ENCODE measurements at places on chromosomes 7 and 10.

DNA sequence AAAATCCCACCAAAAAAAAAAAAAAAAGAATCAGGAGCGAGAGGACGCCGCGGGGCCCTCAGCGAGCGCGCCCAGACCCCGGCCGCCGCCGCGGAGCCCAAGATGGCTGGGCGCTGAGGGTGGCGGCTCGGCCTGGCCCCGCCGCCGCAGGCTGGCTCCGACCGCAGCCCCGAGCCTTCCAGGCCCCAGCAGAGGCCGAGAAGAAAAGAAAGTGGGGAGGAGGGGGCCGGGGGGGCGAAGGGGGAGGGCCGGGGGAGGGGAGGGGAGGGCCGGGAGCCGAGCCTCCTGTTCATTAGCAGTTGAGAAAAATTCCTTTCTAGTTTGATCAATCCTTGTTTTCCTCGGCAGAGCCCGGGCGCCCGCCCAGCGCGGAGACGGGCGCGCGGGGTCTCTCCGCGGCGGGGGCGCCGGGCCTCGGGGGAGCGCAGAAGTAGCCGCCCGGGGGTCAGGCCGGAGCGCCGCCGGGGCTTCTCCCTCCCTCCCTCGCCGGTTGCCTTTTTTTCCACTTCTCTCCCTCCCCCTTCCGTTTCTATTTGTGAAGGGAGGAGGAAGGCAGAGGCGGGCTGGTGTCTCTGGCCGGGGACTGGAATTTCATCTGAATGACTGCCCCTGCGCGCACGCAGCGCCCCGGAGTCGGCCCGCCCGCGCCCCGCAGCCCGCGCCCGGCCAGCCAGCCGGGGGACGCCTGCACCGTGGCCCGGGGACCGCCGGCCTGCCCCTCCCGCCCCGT, 778 bp upstream of the TRIM8 start:
- no peaks in the 10 kb centered on the region for H3K36me3 ChIP-seq
- peak overlapping the region; percentile 100 for H3K27ac ChIP-seq
- no peaks in the 10 kb centered on the region for H3K27me3 ChIP-seq
- H3K4me3 ChIP-seq: peak overlapping the region; percentile 82

- no peaks in the 10 kb centered on the region for H3K27me3 ChIP-seq
- DNase-seq: no peak
- H3K4me3 ChIP-seq: no peak overlapping the region
Measured at GRCh38 chr10:123769647-123770046, 103.5 kb downstream of the GPR26 start.

DNA sequence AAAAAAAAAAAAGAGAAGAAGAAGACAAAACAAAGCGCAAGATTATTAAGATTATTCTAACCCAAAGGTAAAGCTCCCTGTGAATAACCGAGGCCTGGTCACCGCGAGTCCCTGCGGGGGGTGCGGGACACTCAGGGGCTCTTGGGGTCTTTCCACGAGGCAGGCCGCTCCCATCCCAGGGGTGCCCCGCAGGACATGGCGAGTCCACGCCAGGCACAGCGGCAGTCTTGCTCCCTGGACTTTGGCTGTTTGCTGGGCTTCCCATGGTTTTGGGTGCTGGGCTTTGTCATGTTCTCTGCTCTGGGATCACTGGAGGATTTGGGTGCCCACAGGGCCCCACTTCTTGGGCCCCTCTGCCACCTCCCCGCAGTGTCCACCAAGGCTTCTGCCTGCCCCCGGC, 137.4 kb upstream of the TCERG1L start:
- no peak overlapping the region for H3K4me3 ChIP-seq
- H3K27ac ChIP-seq: no peak overlapping the region
- no peaks in the 10 kb centered on the region for H3K36me3 ChIP-seq
- no peak for DNase-seq

DNA sequence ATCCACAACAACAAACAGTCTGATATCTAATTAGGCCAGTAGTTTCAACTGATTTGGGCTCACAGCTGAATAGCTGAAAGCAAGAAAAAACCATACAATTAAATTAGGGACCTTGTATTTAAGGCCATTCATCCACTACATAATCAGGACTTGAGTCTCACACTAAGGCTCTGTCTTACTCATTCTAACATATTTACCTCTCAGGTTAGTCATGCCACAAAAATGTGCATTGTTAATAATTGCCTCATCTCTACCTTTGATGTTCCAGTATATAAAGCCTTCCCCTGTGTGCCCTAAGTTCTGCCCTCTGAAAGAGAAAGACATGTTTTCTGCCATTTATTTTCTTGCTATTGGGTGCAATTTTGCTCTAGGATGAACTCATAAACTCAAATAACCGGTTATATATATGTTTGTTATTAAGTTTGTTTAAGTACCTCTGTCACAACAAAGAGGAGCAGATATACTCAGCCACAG, 5.3 kb upstream of the C1GALT1 start:
- no peak for DNase-seq
- H3K4me1 ChIP-seq: peaks cover 9% of the 10 kb centered on the region
- no peaks in the 10 kb centered on the region for H3K27me3 ChIP-seq
- H3K36me3 ChIP-seq: no peaks in the 10 kb centered on the region

- no peak overlapping the region for H3K27ac ChIP-seq
- no peak for DNase-seq
- H3K4me1 ChIP-seq: peaks cover 46% of the 10 kb centered on the region
- no peaks in the 10 kb centered on the region for H3K36me3 ChIP-seq
- no peaks in the 10 kb centered on the region for H3K27me3 ChIP-seq
Measured at GRCh38 chr7:47044625-47045024, 537.3 kb downstream of the TNS3 start.

GRCh38 chr10:17061418-17061817, 68.2 kb downstream of the CUBN start:
- H3K36me3 ChIP-seq: no peaks in the 10 kb centered on the region
- H3K27ac ChIP-seq: no peak overlapping the region
- no peaks in the 10 kb centered on the region for H3K27me3 ChIP-seq

DNA sequence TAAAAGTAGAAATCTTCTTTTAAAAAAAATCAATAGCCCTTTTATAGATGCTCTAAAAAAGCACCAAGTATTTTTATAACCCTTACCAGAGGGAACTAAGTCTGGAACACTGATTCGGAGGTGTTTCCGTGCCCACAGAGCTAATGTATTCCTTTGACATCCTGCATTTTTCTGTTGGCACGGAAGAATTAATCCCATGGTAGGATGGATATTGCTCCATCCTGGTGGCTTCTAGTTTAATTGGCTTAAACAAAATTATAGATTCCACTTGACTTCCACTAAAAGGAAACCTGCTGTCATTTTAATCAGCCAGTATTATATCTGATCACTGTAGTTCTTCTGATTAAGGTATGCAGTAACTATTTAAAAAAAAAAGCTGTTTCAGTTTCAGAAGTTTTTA, 164.0 kb upstream of the NPS start:
- no peaks in the 10 kb centered on the region for H3K36me3 ChIP-seq
- DNase-seq: no peak
- no peaks in the 10 kb centered on the region for H3K4me1 ChIP-seq
- no peaks in the 10 kb centered on the region for H3K27me3 ChIP-seq
- H3K4me3 ChIP-seq: no peak overlapping the region

DNA sequence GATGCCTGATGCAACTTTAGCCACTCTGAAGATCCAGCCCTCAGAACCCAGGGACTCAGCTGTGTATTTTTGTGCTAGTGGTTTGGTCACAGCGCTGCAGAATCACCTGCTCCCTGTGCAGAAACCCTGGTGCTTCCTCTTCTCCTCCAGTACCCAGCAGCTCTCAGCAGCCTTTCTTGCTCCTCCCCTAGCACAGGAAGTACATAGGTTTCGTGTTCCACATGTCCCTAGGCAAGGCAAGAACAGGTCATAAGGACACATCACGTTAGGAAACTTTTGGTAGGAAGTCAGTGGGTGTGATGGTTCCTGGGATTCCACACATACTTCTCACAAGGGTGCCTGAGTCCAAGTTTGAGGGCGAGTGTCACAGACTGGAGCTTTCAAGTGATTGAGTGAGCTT, 167.9 kb upstream of the PRSS1 start:
- no peaks in the 10 kb centered on the region for H3K36me3 ChIP-seq
- H3K27me3 ChIP-seq: no peaks in the 10 kb centered on the region
- no peak for DNase-seq
- no peak overlapping the region for H3K4me3 ChIP-seq

- peak overlapping the region; percentile 31 for H3K4me3 ChIP-seq
- no peaks in the 10 kb centered on the region for H3K36me3 ChIP-seq
- H3K4me1 ChIP-seq: peaks cover 64% of the 10 kb centered on the region
- no peaks in the 10 kb centered on the region for H3K27me3 ChIP-seq
Measured at GRCh38 chr7:18520450-18521235, 25.1 kb downstream of the HDAC9 start.

- H3K36me3 ChIP-seq: no peaks in the 10 kb centered on the region
- no peak overlapping the region for H3K4me3 ChIP-seq
Measured at GRCh38 chr10:14048930-14049613, 281.7 kb downstream of the FRMD4A start.

GRCh38 chr7:2321020-2321419, 6.8 kb upstream of the SNX8 start:
- no peaks in the 10 kb centered on the region for H3K27me3 ChIP-seq
- H3K4me1 ChIP-seq: no peaks in the 10 kb centered on the region
- no peak for DNase-seq
- H3K27ac ChIP-seq: no peak overlapping the region
- H3K4me3 ChIP-seq: no peak overlapping the region

- no peak overlapping the region for H3K4me3 ChIP-seq
- no peak for DNase-seq
- H3K27ac ChIP-seq: no peak overlapping the region
- no peaks in the 10 kb centered on the region for H3K27me3 ChIP-seq
Measured at GRCh38 chr10:19840776-19841175, 24.5 kb downstream of the PLXDC2 start.

DNA sequence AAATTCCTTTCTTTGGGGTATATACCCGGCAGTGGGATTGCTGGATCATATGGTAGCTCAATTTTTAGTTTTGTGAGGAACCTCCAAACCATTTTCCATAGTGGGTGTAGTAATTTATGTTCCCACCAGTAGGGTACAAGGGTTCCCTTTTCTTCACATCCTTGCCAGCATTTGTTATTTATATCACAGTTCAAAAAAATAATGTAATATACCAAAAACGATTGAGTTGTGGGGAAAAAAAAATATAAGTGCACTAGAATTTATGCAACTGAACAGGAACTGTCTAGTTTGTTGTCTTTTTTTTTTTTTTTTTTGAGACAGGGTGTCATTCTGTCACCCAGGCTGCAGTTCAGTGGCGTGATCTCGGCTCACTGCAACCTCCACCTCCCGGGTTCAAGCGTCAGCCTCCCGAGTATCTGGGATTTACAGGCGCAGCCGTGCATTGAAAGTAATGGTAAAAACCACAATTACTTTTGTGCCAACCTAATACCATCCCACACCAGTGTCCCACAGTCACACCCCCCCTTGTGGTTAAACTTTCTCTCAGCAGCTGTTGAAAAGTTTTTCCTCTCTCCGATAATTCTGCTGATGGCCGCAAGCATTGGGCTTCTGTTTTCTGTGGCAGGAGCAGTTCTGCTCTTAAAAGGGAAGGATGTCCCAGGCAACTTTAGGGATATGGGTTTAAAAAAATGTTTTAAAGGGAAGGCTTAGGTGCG, 6.8 kb upstream of the LAT2 start:
- H3K36me3 ChIP-seq: peaks cover under 1% of the 10 kb centered on the region
- H3K27me3 ChIP-seq: no peaks in the 10 kb centered on the region
- H3K4me1 ChIP-seq: no peaks in the 10 kb centered on the region
- H3K4me3 ChIP-seq: no peak overlapping the region

DNA sequence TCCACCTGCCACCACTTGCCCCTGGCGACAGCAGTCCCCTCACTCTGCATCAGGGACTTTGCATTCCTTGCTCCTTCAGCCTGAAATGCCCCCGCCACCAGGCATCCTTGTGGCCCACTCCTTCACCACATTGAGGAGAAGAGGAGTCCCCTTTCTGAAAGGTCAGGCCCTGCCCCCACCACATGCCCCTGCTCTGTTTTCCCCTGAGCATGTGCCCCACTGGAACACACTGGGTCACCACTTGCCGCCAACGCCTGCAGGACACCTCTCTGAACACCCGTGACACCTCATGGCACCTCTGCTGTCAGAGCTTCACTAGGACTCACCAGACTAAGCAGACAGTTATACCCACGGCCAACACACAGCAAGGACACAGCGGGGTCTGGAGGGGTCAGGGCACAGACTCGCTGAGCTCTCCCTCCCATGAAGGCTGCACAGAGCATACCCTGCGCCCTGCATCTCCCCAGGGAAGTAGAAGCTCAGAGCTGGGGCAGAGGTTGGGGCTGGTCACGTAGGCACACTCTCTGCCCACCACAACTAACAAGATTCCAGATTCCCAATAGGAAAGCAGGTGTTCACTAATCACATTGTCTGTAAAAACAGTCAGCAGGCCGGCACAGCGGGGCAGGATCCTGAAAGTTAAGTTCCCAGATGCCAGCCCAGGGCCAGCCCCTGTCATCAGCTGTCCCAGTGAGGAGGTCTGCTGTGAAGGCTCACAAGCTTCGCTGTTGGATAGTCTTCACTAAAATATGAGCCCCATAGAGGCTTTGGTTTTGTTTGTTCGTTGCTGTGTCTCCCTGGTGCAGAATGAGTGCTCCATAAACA, 5.8 kb upstream of the AOC1 start:
- H3K4me3 ChIP-seq: no peak overlapping the region
- no peak overlapping the region for H3K27ac ChIP-seq
- H3K36me3 ChIP-seq: no peaks in the 10 kb centered on the region

DNA sequence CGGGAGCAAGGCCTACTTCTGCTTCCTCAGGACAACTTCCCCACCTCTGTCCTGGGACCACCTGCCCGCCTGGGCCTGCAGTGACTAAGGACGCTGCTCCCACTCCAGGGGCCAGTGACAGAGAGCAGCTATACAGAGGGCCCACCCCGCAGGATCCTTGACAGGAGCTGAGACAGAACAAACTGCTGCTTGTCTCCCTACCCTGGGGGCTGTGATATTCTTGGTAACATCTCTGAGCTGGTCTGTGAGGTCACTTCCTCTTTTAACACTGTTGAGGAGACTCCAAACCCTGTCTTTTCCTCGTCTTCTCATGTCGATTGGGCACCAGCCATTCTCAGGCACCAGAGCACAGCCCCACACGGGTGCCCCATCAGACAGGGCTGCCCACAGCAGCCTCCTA, 6.9 kb upstream of the MRPS24 start:
- H3K4me1 ChIP-seq: peaks cover 42% of the 10 kb centered on the region
- DNase-seq: no peak
- no peaks in the 10 kb centered on the region for H3K27me3 ChIP-seq
- H3K4me3 ChIP-seq: no peak overlapping the region
- H3K36me3 ChIP-seq: peaks cover 60% of the 10 kb centered on the region
